Inflammatory macrophage treated with lipopolysaccharide for 1 hour (primary cell): ENCODE measurements at places on chromosomes 7 and 10.

DNA sequence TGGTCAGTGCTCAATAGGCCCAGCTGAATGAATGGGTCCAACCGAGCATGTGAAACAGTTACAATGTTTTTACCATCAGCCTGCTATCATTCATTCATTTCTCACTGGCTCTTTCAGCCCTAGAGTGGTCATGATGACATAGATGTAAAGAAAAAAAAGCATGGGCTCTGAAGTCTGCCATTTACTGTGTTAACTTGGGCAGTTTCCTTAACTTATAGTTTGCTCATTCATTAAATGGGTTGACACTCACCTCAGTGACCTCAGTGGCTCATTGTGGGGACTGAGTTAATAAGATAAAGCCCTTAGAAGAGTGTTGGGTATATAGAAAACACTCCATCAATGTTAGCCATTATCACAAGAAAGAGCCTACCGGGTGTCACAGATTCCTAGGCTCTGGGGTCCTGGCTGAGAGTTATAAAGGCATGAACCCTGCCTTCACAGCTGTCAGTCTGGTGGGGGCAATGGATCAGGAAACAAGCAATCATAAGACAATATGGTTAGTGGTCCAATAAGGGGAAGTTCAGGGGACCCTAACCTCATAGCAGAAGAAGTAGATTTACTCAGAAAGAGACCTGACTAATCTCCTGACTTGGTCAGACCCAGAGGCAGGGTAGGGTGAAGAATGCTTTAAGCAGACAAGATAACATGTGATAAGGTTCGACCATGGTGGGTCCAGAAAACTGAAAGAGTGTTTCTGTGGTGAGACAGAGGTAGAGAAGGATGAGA is 29.7 kb upstream of the GPAM start:
- DNase-seq, result no peak

GRCh38 chr7:73736885-73737284 is 1.7 kb downstream of the ABHD11 start:
- no peak for DNase-seq

DNA sequence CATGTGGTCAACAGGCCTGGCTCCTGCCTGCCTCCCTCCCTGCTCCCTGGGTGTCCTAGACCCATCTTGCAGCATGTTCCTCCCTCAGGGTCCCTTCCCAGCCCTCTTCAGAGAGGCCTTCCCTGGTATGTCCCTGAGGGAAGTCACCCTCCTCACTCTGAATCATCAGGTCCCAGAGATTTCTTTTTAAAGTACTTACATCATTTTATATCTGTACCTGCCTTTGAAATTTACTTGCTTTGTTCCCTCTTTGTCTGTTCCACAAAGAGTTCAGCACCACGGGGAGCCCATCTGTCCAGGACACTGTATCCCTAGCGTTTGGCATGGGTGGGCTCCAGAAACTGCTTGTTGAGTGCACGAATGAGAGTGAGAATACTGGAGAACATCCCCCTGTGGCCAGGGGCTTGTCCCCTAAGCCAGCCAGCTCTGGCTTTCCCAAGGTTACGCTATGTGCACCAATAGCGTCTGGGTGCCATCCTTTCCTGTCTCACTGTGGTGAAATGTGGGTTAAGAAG is 50.6 kb upstream of the IGFBP3 start:
- DNase-seq, result no peak

DNA sequence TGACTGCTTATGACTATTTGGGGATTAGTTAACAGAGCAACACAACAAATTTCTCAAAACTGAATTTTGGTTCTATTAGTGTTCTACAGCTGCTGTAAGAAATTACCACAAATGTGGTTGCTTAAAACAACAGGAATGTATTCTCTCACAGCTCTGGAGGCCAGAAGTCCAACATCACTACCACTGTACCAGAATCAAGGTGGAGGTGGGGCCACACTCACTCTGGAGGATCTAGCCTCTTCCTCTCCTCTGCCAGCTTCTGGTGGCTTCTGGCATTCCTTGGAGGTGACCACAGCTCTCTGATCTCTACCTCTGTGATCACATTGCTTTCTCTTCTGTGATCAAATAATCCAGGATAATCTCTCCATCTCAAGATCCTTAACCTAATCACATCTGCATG is 194.7 kb upstream of the BMPER start:
- DNase-seq, result no peak

DNA sequence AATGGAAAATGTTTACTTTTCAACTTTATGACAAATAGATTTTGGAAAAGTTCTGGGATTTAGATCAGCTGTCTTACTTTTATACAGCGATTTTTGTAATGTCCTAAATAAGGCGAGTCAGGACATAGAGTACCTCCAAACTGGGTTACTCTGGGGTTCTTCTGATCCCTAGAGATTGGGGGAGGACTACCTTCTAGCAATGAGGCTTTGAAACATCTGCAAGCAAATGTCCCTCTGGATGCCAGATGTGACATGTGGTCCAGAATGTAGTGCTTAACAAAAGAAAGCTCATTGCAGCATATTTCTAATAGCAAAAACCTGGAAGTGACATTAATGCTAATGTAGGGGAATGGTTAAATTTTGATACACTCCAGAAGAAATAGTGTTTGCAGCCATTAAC is 36.1 kb downstream of the ABRAXAS2 start:
- no peak for DNase-seq
